Choroid plexus epithelial cell (primary cell): ENCODE measurements at places on chromosomes 2 and 18.

DNA sequence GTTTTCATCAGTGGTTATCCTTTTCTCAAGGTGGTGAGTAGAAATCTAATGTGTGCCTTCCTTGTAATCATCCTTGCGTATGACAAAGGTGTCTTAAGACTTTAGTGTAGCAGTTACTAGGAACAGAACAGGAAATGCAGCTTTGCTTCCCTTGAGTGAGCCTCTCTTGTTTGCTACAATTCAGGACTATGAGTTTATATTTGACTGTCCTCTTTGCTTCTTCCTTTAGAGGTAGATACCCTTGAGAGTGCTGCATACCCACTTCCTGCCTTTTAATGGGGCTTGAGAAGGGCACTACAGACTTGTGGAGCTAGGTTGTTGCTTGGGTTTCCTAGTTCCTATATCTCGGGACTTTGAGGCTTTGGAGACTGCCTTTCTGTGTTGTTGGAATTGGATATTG, 3.8 kb downstream of the KCNJ13 start:
- DNase-seq = no peak

- no peak for DNase-seq
Measured at GRCh38 chr2:199356412-199356811, 101.3 kb downstream of the SATB2 start.

DNA sequence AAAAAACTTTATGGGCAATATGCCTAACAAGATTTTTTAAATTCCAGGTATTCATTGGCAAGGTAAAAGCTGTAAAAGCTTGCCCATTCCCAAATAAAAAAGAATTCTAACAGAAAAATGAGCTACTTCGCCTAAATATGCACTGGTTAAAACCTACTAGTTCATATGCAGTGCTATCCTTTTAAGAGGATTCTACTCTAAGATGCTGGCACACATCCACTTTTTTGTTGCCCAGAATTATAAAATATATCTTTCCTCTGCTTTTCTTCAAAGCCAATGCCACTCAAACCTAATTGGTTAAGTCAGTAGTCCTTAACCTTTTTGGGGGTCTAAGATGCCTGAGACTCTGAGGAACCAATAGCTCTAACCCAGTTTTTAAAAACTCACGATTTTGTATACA, 3.2 kb downstream of the XPO1 start:
- peak; percentile 24 for DNase-seq

- peak; percentile 48 for DNase-seq
Measured at GRCh38 chr18:70046207-70046606, 98.5 kb upstream of the CD226 start.

- DNase-seq = no peak
Measured at GRCh38 chr18:46140173-46140572, 36.0 kb downstream of the HAUS1 start.

DNA sequence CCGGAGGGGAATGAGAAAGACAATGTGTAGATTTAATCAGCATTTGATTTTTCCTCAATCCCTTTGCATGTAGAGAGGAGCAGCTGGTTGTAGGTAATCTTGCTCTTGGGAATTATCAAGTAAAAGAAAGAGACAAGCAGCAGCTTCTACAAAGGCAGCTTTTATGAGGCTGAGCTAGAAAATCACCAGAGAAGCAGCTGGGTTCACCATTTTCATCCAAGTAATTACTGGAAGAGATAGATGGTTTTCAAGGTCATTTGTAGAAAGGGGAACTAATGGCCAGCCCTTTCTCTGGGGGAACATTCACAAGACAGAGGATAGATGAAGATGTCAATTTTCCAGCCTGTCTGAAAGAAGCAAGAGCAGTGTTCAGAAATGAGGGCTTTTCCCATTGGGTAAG, 113.0 kb downstream of the RND3 start:
- DNase-seq = no peak

- DNase-seq = no peak
Measured at GRCh38 chr2:237763812-237764211, 34.8 kb upstream of the RBM44 start.

- no peak for DNase-seq
Measured at GRCh38 chr2:191917430-191917881, 70.6 kb upstream of the CAVIN2 start.

DNA sequence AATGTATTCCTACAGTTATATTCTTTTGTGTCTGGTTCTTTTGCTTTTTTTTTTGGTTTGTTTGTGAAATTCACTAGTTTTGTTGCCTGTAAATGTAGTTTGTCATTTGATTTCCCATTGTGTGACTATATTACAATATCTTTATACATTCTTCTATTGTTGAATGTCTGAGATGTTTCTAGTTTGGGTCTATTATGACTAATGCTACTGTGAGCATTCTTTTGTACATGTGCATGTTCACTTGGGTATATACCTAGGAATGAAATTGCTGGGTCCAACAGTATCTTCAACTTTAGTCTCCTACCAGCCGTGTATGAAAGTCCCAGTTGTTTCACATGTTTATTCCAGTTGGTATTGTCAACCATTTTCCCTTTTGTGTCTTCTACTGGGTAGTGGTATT, 112.7 kb upstream of the RBMS1 start:
- peak; percentile 27 for DNase-seq

DNA sequence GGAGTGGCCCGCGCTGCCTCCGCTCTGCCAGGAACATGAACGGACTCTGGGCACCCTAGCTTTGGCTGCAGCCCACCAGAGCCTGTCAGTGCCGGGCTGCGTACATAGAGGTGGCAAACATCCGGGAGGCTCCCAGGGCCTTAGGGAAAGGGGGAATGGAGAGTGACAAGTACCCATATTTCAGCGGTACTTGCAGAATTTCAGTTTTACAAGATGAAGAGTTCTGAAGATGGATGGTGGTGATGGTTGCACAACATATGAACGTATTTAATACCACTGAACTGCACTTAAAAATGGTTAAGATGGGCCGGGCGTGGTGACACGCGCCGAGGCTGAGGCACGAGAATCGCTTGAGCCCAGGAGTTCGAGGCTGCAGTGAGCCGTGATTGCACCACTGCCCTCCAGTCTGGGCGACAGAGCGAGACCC, 873 bp downstream of the MTHFD2 start:
- DNase-seq = no peak

DNA sequence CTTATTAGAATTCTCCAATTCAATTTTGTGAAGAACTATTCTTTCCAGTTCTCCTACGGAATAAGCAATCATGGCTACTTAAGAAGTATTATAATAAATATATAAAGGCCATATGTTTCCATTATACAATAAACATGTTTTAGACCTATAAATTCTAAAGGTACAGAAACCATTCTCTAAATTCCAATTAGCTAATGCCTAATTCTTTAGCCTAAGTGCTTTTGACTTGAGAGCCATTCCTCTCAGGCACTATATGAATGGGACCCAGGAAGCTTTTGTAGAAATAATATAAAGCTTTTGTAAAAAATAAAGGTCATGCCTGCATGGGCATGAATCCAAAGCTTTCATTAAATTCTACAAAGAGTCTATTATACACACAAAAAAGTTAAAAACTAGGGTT, 161.0 kb upstream of the UNC80 start:
- no peak for DNase-seq

GRCh38 chr2:191690327-191690726, 12.4 kb downstream of the NABP1 start:
- no peak for DNase-seq

- no peak for DNase-seq
Measured at GRCh38 chr2:136990316-136990715, 225.0 kb downstream of the THSD7B start.

- DNase-seq = no peak
Measured at GRCh38 chr2:240905176-240905781, 857 bp upstream of the CROCC2 start.

DNA sequence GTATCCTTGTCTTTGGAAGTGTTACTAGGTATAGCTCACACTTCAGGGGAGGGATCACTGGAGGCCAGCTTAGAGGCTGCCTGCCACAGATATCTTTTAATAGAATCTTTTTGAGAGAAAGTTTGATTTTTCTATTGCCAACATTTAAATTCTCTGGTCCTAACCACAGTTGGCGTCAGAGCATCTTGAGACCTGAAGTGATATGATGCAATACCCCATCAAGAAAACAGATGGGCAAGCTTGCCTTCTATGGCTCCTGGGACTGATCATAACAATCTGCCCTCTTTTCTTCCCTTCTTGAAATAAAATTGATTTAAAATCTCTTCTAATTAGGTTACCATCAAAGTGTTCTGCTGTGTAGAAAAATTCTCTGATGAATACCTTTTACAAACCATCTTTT, 105.5 kb upstream of the ACKR3 start:
- DNase-seq = no peak

GRCh38 chr2:25922501-25922900, 44.2 kb upstream of the ASXL2 start:
- no peak for DNase-seq

DNA sequence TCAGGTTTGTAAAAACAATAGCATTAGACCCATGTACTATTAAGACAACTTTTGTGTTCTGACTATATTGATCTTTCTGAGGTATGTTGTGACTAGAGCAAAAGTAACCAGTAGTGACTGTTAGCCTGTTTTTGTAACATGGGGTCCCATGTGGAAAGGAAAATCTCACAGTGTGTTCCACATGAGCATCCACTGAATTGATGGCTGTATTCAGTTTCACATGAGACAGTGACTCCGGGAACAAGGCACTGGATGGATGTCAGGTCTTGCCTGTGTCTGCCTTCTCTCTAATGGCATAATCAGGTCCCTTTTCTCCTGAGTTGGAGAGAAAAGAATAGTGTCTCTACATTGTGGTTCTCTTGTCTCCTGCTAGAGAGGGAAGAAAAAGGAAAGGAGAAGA, 27.5 kb downstream of the TMEM178A start:
- no peak for DNase-seq

DNA sequence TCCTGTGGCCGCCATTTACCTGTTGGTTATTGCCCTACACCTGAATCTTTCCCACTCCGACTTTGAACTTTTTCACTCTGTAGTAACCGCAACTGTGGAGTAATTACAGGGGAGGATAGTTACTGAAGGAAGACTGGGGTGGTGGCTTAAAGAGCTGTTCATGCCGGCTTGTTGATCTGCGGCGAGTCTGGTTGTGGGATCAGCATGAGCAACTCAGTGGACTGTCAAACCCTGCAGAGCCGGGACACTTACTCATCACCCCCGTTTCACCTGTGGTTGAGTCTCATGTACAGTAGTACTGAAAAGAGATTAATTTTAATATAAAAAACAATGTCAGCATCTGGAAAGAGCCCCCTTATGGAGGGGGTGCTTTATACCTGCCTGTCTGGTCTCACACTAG, 2.1 kb downstream of the ASB1 start:
- DNase-seq = no peak

DNA sequence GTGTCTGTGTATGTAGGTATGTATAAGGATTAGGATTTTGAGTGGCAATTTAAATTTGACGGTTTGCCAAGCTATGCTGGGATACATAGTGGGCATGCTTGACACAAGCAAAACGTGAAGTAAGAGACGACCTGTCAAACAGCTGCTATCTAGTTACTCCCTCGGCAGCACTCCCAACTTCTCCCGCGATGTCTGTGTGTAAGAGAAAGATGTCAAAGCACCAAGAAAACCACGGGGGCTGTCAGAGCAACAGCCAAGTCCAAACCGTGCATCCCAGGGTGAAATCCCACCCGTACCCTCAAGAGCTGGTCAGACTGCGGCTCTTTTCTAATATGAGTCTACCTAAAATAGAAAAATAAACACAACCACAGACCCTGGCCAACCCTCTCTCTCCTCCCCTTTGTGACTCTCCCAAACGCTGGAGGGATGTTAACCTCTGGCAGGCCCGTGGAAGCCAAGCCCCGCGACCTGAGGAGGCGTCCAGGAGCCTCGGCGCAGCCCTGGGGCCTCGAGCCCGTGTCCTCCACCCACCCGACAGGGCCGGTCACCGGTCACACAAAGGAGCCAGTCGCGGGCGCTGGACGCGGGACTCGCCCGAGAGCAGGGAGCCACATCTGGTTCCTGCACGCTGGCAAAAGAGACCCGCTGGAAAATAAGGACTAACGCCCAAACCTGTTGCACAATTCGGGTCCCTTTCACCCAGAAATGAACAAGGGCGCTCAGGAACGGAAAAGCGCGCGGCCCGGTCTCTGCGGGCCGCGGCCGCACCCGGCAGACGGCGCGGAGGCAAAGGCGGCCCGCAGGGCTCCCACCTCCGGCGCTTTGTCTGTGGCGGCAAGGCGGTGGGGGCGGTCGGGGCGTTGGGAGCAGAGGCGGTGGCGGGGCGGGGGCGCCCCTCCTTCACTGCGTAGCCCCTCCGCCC, 925 bp downstream of the SESTD1 start:
- peak; percentile 81 for DNase-seq

GRCh38 chr2:30584116-30584515, 137.1 kb downstream of the LCLAT1 start:
- no peak for DNase-seq

- no peak for DNase-seq
Measured at GRCh38 chr2:191682126-191682525, 4.2 kb downstream of the NABP1 start.

DNA sequence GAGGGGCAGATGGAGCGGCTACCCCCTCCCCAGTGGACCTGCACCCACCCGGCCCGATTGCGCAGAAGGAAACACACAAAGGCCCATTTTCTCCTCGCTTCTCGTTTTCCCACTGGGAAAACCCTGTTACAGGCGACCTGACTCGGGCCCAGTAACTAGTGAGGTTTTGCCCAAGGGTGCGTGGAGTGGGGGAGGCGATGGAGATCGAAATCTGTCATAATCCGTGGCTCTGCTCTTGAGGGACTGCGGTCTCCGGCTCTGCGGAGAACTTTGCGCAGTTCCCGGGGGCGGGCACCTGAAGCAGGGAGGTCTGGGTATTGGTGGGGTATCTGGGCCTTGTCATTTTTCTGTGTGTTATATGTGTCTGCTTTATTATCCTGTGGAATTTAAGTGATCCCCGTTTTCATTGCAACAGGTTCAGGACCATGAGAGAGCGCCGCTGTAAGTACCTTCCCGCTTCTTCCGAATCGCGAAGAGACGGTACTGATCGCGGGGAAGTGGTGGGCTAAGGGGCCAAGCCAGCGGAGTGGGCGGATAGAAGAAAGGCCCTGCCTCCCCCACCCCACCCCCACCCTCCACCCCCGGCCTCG, 4.0 kb upstream of the HOXD4 start:
- no peak for DNase-seq

DNA sequence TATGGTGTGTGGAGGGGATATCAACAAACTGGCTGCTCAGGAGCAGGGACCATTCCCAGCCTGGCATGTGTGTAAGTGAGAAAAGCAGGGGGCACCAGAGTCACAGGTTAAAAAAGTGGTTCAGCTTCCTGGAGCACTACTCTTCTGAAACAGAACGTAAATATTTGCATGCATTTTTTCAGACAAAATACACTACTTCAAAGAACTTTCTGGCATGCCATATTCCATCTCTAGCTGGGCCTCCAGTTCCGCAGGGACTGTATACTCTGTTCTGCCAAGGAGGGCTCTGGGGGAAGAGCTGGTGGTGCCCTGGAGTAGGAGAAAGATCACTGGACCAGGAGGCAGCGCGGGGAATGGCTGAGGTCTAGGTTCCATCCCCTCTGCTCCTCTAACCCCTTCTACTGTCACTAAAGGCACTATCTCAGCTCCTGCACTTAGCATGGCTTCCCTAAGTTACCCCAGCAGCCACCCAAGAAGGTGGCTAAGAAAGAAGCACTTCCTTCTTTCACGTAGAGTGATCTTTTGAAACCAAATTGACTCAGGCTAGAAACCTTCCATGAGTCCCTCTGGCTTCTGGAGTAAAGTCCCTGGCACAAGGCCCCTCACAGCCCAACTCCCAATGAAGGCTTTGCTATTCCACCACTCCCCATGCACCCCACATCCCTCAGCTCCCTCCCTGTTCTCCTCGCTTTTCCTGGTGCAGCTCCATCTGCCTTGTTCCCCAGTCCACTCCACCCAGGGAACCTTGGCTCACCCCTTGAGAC, 57.6 kb upstream of the CABLES1 start:
- DNase-seq = no peak
